ENCODE measurements at places on chromosomes 3 and 15.
A peak's percentile ranks its signal among the peaks of the same experiment; 100 is the strongest.

- DNase-seq = no peak
Observed at GRCh38 chr3:121654493-121655385, 6.0 kb downstream of the HCLS1 start.

- DNase-seq = peak; percentile 78
Observed at GRCh38 chr15:63586790-63587189, 10.4 kb upstream of the FBXL22 start.

DNA sequence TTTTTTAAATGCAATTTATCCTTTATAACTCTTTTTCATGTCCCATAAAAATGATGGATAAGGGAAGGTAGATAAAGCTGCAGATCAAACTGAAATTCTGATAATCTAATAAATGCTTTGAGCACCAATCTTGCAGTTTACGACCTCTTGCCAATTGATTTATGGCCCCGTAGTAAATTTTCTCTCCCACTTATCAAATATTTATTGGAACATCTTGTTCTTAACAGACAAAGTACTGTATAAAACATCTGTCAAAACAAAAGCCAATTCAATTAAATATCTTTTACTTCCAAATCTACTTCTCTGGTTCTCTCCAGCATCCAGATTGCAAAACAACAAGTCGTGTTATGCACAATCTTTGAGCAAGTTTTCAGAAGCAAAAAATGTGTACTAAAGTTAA is 34.6 kb downstream of the POLR2M start:
- no peak for DNase-seq

DNA sequence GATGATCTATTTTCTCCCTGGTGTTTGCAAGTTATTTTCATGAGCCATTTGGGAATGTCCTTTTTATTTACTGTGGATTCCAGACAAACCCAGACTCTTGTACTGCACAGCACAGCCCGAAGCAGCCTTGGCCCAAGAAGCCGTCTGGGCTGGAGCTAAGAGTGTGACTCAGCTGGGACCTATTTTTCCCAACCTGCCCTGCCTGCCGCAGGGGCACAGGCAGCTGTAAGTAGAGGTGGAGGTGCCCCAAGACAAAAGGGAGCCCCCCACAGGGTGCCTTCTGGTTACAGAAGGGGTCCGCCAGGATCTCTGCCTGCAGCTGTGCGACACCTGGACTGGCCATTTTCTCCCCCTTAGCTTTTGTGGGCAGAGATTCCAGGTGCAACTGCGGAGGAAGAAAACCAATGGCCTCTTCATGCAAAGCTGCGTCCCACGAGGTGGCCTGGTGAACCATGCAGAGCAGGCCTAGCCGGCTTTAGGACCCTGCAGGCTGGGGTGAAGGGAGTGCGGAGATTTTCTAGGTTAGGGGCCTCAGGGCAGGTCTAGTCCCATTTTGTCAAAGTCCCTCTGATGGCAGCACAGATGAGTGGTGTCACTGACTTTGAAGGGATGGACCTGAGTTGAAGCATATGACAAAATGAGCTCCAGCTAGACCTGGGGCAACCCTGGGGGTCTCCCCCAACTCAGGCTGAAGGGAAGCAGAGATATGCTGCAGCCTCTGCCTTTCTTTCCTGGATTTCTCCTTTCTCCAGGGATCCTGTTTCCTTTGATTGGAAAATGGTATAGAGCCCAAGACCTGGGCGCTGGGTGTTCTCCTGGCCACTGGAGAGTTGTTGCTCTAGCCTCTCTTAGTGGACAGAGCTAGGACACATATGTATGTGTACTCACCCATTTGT is 131.2 kb downstream of the KLF13 start:
- DNase-seq = no peak

DNA sequence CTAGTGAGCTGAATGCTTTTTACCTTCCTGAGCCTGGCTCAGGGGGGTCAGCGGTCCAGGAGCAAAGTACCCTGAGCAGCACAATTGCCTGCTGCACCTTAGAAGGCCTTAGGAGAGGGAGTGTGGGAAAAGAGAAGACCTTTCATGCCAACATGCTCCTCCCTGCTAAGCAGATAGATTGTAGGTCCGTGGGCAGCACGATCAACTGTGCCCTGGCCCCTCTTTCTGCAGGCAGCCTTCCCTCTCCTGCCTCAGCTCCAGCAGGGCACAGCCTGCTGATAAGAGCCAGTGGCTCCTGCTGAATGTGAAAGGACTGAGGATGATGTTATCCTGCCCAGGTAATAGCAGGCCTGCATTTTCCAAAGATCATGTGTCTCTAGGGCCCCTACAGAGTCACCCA is 4.1 kb downstream of the CORO2B start:
- DNase-seq = no peak

GRCh38 chr15:30984542-30984941 is 6.9 kb downstream of the MTMR10 start:
- no peak for DNase-seq
